ENCODE measurements at places on chromosomes 2 and 18. TPM values are rescaled to one million over a fixed set of nuclear protein-coding genes. Genes with fewer than 3 reads are reported as not detected.

Gene GREB1
- total RNA-seq, result 0.94 TPM

Gene FOXI3
- not detected for total RNA-seq

Gene ZDBF2
- 14.6 TPM for total RNA-seq

Gene BCL2
- 163 TPM for total RNA-seq

Gene FN1
- total RNA-seq, result 89.1 TPM

Gene SNTG2
- 11.3 TPM for total RNA-seq

Gene NEDD4L
- 105 TPM for total RNA-seq

Gene ARHGEF4
- 24.3 TPM for total RNA-seq

Gene FAM110C
- total RNA-seq, result 14.2 TPM

Gene STON1
- total RNA-seq, result 18.4 TPM

Gene FBXO15
- 0.71 TPM for total RNA-seq

Gene IRS1
- 61.9 TPM for total RNA-seq

Gene SEPTIN10
- 61.7 TPM for total RNA-seq

Gene HOXD3
- 3.0 TPM for total RNA-seq

Gene GPR155
- total RNA-seq, result 10.9 TPM

Gene COBLL1
- 90.8 TPM for total RNA-seq

Gene TBR1
- 0.11 TPM for total RNA-seq

Gene SLC16A14
- total RNA-seq, result 3.8 TPM

Gene CIB4
- total RNA-seq, result not detected

Gene CROCC2
- total RNA-seq, result not detected

Gene RAX
- total RNA-seq, result not detected

Gene CHST10
- 18.3 TPM for total RNA-seq

Gene FBXO41
- total RNA-seq, result 1.7 TPM

Gene REG1B
- not detected for total RNA-seq

Gene TUBB8B
- total RNA-seq, result not detected

Gene ACVR1C
- 0.42 TPM for total RNA-seq

Gene C2orf72
- not detected for total RNA-seq

Gene ICOS
- not detected for total RNA-seq

Gene GRB14
- total RNA-seq, result 19.3 TPM

Gene REEP1
- total RNA-seq, result 5.4 TPM

Gene M1AP
- total RNA-seq, result 2.6 TPM

Gene ANKRD36B
- total RNA-seq, result 60.1 TPM

Gene PLB1
- total RNA-seq, result 2.2 TPM

Gene MOGAT1
- not detected for total RNA-seq

Gene IL36RN
- not detected for total RNA-seq

Gene UGT1A10
- total RNA-seq, result 0.27 TPM

Gene OR6B2
- total RNA-seq, result not detected

Gene COX7A2L
- 120 TPM for total RNA-seq
